ENCODE measurements at places on chromosomes 7 and 10.

DNA sequence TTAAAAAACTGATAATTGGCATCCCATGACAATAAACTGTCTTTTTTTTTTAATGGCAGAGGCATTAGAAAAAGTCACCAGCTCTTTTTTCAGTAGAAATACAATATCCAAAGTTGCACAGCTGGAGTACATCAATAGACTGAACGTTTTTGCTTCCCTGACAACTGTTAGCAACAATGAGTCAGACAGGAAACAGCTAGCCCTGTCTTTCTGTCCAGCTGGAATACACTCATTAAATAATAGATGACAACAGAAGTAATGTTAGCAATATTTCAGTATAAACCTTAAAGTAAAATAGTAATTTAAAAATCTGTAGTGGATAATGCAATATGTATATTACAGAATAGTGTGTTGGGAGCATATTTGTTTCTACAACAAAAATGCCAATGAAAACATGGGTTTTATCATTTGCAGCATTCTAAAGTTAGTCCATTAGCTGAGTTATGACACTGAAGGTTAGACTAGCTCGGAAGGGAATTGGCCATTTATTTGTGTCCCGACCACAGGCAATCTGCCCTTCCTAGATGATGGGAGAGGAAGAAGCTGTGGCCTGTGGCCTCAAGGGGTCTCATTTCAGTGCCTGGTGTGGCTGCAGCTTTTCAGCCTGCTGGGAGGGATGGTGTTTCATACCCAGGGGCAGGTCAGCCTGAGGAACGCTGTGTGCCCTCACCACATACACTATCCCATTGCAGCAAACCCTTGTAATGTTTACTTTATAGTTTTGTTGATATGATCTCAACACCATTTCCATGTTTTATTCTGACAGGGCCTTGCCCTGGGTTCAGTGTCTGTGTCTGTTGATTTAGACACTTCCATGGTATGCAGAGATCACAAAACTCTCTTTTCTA is 173.3 kb downstream of the SLC16A9 start:
- DNase-seq = no peak

GRCh38 chr10:49257626-49258349 is 41.2 kb upstream of the C10orf71 start:
- DNase-seq = no peak

- no peak for DNase-seq
Measured at GRCh38 chr7:135377171-135377570, 132.7 kb downstream of the CNOT4 start.

GRCh38 chr7:142593106-142593505 is 156.2 kb upstream of the PRSS1 start:
- DNase-seq = no peak

DNA sequence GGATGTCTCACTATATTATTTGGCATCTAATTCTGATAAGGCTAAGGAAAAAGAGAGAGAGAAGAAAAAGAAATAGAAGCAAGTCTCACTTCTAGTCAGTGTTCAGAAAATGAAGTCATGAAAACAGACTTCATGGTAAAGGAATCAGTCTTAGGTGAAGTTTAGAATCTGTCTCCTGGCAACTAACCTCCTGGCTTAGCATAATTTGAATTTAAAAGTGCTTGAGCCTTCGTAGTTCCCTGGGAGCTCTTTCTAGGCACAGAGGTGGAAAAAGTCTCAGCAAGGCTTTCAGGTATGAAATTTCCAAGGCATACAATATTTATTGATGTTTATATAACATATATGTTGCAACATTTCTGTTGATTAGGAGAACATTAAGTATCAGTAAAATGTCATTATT is 10.4 kb downstream of the CHRM2 start:
- no peak for DNase-seq

DNA sequence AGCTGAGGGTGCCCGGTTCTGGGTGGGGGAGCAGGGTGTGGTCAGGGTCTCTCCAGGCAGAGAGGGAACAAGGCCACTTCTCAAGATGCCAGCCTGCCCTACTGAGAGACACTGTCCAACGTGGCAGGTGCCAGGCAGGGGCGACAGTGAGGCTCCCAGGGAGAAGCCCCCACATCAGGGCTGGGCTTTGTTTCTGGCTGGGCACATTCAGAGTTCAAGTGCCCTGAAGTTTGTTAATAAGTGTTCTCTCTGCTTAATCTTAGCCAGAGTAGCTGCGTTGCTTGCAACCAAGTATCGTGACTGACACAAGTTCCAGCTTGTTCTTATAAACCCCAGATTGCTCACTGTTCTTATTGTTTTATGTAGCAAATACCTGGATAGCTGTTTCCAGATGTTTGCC is 21.8 kb downstream of the FOXL3 start:
- DNase-seq = no peak

GRCh38 chr7:32588657-32589056 is 93.4 kb downstream of the AVL9 start:
- DNase-seq = no peak

DNA sequence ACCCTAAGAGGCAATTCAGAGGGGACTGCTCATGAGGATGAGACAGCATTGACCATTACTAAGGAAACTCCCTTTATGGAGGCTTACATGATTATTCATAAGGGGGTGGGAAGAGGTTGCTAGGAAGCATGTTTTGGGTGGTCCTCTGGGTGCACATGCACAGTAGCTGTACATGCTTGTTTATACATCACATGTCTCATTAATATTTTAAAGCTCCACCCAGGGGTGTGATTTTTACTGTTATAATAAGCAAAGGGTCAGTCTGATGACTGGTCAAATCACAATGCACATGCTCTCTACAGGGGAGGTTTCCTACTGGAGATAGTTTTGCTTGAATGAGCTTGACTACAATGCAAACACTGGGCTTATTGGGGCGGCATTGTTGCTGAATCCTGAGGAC is 23.8 kb upstream of the PPP1R9A start:
- no peak for DNase-seq

DNA sequence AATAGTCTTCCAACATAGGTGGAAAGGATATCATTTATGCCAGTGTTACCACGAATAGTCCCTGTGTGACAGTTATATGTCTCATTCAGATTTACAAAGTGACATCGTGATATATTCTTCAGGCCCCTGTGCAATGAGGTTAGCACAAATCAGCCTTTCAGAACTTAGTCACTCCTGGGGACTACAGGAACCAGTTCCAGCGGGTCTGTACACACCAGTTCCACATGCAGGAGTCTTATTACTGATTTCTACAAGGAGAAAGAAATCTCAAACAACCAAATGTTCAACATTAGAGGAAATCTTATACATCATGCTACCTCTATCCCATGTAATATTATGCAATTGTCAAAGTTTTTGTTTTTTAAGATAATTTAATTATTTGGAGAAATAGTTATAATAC is 4.4 kb upstream of the WDR91 start:
- no peak for DNase-seq

DNA sequence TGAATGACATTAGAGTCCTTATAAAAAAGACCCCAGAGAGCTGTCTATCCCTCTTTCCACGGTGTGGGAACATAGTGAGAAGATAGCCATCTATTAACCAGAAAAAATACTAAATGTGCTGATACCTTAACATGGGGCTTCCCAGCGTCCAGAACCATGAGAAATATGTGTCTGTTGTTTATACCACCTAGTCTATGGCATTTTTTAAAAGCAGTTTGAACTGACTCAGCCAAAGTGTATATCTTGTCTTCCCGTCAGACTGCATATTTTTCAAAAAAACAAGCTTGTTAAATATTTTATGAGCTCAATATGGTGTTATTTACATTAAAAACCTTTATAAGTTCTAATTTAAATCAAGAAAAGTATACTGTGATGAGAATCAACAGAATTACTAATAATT is 255.3 kb downstream of the HGF start:
- DNase-seq = no peak

GRCh38 chr10:115171392-115171960 is 78.3 kb downstream of the ATRNL1 start:
- no peak for DNase-seq

DNA sequence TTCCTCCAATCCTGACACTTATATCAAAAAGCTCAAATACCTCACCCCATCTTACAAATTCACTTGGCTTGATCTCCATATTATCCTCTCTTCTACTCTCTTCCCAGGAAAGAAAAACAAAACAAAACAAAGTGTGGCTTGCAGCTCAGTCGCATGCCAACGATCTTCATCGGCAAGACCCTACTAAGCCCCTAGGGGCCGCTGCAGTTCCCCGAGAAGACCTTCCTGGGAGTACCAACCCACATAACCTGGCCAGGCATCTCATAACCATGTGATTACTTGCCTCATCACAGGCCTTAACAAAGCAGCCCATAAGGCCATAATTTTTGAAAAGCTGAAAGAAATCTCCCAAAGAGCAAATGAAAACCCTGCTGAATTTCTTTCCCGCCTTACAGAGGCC is 103.7 kb downstream of the ZNF92 start:
- DNase-seq = no peak

DNA sequence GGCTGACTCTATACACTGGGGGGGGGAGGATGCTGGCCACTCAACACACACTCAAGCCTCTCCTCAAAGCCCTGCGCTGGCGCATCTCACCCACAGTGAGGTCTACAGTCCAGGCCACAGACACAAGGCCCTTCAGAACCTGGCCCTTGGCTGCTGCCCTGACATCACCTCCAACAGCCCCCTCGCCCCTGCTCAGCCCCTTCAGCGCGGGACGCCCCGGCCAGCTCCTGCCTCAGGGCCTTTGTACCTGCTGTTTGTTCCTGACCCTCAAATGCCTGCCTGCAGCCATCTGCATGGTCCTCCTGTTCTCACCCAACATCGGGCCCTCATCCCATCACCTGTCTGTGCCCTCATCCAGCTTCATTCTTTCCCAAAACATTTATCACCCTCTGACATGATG is 572.6 kb downstream of the DNAJB6 start:
- no peak for DNase-seq

- no peak for DNase-seq
Measured at GRCh38 chr10:131652438-131653139, 248.2 kb upstream of the PPP2R2D start.

DNA sequence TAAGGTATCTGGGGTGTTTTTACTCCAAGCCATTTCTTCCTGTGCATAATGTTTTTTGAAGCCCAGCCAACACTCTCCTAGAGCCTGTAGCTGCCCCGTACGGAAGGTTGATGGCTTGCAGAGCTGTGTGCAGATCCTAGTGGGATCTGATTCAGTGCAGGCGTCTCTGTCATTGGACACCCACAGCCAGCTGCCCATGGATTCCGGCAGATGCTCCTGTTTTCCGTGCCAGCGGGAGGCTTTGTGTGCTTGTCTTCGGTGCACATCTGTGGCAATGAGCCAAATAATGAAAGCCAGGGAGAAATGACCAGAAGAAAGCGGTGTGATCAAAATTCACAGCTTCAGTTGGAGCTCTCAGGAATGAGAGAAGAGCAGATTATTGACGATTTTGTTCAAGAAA is 426.4 kb downstream of the TYW1 start:
- DNase-seq = no peak

- no peak for DNase-seq
Measured at GRCh38 chr10:24272374-24272773, 63.4 kb downstream of the KIAA1217 start.

GRCh38 chr7:67267914-67268313 is 271.3 kb downstream of the TYW1 start:
- DNase-seq = no peak

GRCh38 chr10:29923416-29923965 is 135.9 kb downstream of the JCAD start:
- DNase-seq = no peak

DNA sequence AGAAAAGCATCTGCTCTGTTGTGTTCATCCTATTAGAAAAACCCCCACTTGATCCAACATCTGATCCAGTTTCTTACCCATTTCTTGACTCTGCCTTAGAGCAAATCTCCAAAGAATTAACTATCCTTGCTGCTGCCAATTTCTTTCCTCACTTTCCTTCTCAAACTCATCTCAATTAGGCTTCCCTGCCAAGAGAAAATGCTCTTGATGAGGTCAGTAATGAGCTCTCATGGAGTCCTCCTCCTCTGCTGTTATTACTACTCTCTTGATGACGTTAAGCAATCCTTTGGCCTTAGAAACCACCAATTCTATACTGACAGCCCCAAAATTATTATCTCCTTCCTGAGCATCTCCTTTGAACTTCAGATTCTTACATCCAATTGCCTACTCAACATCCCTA is 162.0 kb upstream of the FAM13C start:
- no peak for DNase-seq

- no peak for DNase-seq
Measured at GRCh38 chr7:139648941-139649425, 125.5 kb downstream of the CLEC2L start.

GRCh38 chr7:47600199-47601118 is 18.5 kb upstream of the TNS3 start:
- DNase-seq = no peak

DNA sequence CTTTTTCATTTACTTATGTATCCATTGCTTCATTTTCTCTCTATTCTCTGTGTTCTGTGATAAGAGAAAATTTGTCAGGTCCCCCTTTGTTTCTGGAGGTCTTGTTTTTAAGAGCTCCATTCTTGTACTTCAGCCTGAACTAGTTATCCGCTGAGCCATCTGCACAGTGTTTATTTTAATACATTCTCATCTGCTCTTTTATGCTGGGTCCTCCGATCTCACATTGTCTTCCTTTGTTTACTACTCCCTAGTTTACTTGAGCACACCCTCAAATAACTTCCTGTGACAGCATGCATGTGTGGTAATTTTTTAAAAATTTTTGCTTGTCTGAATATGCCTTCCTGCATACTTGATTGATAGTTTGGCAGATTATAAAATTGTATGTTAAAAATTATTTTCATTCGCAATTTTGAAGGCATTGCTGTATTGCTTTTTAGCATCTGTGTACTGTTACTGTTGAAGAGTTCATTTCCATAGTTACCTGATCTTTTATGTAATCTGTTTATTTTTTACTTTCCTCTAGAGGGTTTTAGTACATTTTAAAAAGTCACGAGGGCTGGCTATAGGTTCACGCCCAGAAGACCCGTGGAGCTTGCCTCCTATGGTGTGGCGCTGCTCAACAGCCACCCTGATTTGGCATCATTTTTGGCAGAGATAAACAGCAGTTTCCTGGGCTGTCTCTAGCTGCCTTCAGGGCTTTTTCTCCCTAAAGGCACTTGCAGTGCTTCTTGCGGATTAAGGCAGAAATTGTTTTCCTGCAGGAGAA is 31.9 kb downstream of the RSBN1L start:
- DNase-seq = no peak

- DNase-seq = no peak
Measured at GRCh38 chr7:16278167-16278787, 143.1 kb downstream of the CRPPA start.

GRCh38 chr10:99466632-99467223 is 36.3 kb upstream of the GOT1 start:
- DNase-seq = no peak

DNA sequence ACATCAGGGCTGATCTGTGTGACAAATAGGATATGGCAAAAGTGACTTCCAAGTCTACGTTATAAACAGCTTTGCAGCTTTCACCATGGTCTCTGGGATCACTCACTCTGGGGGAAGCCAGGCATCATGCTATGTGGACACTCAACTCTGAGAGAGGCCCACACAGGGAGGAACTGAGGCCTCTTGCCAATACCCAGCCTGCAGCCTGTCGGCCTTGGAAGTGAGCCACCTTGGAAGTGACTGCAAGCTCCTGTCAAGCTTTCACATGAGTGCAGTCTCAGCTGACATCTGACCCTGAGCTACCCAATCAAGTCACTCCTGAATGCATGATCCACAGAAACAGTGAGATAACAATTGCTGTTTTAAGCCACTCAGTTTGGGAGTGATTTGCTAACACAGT is 56.5 kb downstream of the MMRN2 start:
- DNase-seq = no peak
